ENCODE measurements at places on chromosomes 6 and 20.

DNA sequence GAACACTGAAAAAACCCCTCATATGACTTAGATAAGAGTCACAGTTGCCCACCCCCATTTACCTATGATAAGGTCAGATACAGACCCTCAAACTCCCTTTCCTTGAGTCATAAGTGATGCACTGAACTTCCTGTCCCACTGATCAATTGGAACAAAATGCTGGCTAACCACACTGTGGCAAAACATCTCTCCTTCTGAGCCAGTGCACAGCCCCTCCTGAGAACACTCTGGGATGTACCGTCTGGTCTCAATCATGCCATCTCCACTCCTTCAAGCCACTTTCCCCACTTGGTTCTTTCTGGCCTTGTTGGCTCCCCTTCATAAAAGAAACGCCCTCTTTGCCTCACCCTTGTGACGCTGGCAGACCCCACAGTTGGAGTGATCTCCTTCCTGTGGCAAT lies 42.6 kb upstream of the NXT1 start:
- DNase-seq: no peak

GRCh38 chr6:90811596-90812226 lies 224.8 kb upstream of the MAP3K7 start:
- no peak for DNase-seq

- DNase-seq: no peak
Observed at GRCh38 chr20:10632721-10633509, 40.9 kb downstream of the JAG1 start.

GRCh38 chr6:45487645-45488044 lies 109.9 kb upstream of the SUPT3H start:
- no peak for DNase-seq

Data from Ammon's horn (tissue), 1 donor.